ENCODE measurements at places on chromosomes 5 and 9.
A peak's percentile ranks its signal among the peaks of the same experiment; 100 is the strongest.

GRCh38 chr5:9381464-9381863 lies 164.4 kb downstream of the SEMA5A start:
- no peak for DNase-seq

GRCh38 chr5:69329905-69330489 lies 2.6 kb downstream of the CCDC125 start:
- DNase-seq, result no peak

- DNase-seq, result no peak
Measured at GRCh38 chr5:137753691-137754187, 424 bp downstream of the HNRNPA0 start.

GRCh38 chr9:36598273-36598672 lies 25.6 kb downstream of the MELK start:
- DNase-seq, result peak; percentile 63

DNA sequence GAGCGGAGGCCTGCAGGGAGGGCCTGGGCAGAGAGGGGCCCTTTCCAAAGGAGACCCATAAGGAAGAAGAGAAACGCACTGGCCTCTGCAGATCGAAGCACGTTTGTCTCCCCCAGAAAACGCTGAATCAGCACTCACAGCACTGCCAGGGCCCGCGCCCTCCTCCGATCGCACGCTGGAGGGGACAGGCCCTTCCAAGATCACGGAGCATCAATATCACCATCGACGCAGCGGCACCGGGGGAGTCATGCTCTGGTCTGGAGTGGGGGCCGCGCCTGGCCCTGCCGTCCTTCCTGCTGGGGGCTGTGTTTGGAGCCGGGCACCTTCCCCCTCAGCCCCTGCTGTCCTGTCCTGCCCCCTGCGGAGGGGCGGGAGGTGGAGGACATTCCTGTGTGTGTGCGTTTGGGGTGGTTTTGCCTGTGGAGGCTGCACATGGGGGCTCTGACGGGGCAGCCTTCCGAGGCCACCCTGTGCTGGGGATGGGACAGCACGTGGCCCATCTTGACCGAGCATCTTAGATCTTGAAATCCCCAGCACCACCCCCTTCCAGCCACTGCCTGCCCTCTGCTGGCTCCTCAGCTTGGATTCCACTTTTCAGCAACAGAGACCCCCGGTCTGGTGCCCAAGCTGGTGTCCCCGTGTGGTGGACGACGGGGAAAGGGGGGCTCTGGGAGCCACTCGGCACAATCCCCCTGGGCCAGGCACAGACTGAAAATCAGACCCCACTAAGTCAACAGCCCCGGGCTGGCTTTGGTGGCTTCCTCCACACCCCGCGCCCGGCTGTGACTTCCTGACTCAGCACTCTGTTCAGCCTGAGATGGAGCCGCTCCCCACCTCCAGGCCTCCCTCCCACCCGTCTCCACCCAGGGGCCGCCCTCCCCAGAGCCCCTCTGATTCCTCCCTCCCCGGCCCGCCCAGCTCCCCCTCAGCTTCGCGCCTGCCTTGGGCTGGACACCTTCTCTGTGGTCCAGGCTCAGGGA lies 8.3 kb downstream of the TMEM250 start:
- DNase-seq, result peak; percentile 20

DNA sequence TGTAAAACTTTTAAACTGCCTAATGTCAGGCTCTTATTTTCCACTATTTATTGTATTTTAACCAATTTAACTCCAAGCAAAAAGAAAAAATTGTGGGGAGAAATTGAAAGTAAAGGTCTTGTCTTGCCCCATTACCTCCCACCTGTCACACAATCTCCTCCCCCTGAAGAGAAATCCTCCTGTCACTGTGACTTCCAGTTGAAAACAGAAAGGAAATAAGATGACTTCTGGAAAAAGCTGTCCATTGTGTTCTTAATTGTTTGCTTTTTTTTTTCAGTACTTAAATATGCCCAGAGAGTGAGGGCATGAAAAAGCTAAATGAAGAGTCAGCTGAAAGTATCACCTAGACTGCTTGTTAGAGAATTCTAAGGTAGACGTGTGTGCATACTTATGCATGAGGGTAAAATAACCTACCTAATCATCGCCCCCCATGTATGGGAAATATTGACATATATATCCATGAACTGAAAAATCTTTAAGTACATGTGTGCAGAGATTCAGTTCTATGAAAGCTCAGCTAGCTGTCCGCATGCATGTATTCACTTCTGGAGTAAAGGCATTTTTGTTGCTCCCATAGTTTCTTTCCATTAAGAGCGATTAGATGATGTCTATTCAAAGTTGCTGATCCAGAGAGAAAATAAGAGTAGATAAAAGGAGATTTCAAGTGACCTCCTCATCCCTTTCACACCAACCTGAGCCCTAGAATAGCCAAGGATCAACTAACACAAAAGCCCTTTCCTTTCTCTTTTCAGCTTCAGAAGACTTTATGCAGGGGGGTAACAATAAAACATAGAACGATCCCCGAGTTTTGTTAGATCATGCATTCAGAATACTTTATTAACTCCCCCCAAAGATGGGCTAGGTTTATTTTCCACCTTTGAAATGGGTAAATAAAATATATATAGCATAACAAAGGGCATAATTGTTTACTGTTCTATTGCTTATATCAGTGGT lies 5.3 kb downstream of the NR2F1-AS1 start:
- DNase-seq, result no peak

DNA sequence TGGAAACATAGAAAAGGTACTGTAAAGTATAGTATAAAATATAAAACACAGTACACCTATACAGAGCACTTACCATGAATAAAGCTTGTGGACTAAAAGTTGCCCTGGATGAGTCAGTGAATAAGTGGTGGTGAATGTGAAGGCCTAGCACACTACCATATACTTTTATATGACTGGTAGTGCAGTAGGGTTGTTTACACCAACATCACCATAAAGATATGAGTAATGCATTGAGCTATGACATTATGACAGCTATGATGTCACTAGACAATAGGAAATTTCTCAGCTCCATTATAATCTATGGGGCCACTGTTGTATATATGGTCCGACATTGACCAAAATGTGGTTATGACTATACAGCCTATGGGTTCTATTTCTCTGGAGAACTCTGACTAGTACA lies 291.8 kb upstream of the ACTBL2 start:
- DNase-seq, result no peak

- DNase-seq, result peak; percentile 81
Measured at GRCh38 chr9:116322521-116322920, 168.9 kb downstream of the PAPPA start.
